ENCODE measurements at places on chromosomes 4 and X. TPM values are rescaled to one million over a fixed set of nuclear protein-coding genes. Genes with fewer than 3 reads are reported as not detected.

Gene LRAT
- total RNA-seq, result not detected

Gene MAGEB17
- not detected for total RNA-seq

Gene MAGEA8
- not detected for total RNA-seq

GRCh38 chr4:108203377-108203776 is 34.6 kb upstream of the LEF1 start:
- H3K4me3 ChIP-seq, result no peak overlapping the region
- H3K27me3 ChIP-seq, result no peaks in the 10 kb centered on the region
- H3K36me3 ChIP-seq, result peaks cover 16% of the 10 kb centered on the region
- no peak for DNase-seq
- peaks cover 30% of the 10 kb centered on the region for H3K4me1 ChIP-seq

- H3K27me3 ChIP-seq, result no peaks in the 10 kb centered on the region
- H3K4me1 ChIP-seq, result peaks cover 11% of the 10 kb centered on the region
- peak overlapping the region; percentile 59 for H3K27ac ChIP-seq
- no peak for DNase-seq
Observed at GRCh38 chrX:101395789-101396188, 5.0 kb downstream of the RPL36A start.

DNA sequence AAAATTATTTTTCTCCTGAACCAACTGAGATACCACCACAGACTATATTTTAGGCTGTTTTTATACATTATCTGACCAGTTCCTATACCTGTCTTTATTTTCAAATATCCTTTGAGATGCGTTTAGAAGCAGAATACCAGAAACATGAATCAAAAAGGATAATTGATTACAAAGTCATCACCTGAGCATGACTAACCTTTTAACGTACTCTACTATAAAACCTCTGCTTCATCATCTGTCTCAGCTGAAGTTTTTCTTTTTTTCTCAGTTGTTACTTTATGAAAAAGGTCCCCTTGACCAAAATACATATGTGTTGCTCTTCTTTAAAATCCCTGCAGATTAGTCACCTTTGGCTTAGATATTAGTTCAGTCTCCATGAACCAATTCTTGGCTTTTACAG is 109.8 kb downstream of the AMMECR1 start:
- no peak overlapping the region for H3K27ac ChIP-seq
- no peak overlapping the region for H3K4me3 ChIP-seq
- H3K36me3 ChIP-seq, result no peaks in the 10 kb centered on the region
- peaks cover 13% of the 10 kb centered on the region for H3K4me1 ChIP-seq

DNA sequence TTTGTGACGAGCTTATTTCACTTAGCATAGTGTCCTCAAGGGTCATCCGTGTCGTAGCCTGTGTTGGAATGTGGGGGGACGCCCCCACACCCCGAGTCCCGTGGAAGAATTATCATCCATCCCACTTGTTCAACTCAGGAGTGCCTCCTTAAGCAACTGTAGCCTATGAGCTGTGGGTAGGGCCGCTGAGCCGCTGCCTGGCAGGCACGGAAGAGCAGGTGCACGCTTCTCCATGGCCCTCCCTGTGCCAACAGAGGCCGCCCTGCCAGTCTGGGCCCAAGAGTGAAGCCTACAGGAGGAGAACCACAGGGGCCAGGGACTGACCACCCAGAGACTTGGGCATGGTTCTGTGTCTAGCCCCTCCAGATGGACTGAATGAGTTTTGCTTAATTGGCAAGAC is 2.3 kb upstream of the RGS12 start:
- no peak overlapping the region for H3K27ac ChIP-seq
- H3K27me3 ChIP-seq, result peaks cover 29% of the 10 kb centered on the region

GRCh38 chr4:185212581-185212980 is 3.2 kb downstream of the SNX25 start:
- peaks cover 33% of the 10 kb centered on the region for H3K4me1 ChIP-seq
- no peaks in the 10 kb centered on the region for H3K27me3 ChIP-seq
- DNase-seq, result no peak
- no peak overlapping the region for H3K27ac ChIP-seq
- peaks cover 9% of the 10 kb centered on the region for H3K36me3 ChIP-seq

Measured in activated CD8-positive, alpha-beta T cell treated with anti-CD3 and anti-CD28 coated beads for 36 hours (primary cell).